ENCODE measurements at places on chromosomes 1 and 21. TPM values are rescaled to one million over a fixed set of nuclear protein-coding genes. Genes with fewer than 3 reads are reported as not detected.

Gene S100A8
- 75.8 TPM for total RNA-seq

DNA sequence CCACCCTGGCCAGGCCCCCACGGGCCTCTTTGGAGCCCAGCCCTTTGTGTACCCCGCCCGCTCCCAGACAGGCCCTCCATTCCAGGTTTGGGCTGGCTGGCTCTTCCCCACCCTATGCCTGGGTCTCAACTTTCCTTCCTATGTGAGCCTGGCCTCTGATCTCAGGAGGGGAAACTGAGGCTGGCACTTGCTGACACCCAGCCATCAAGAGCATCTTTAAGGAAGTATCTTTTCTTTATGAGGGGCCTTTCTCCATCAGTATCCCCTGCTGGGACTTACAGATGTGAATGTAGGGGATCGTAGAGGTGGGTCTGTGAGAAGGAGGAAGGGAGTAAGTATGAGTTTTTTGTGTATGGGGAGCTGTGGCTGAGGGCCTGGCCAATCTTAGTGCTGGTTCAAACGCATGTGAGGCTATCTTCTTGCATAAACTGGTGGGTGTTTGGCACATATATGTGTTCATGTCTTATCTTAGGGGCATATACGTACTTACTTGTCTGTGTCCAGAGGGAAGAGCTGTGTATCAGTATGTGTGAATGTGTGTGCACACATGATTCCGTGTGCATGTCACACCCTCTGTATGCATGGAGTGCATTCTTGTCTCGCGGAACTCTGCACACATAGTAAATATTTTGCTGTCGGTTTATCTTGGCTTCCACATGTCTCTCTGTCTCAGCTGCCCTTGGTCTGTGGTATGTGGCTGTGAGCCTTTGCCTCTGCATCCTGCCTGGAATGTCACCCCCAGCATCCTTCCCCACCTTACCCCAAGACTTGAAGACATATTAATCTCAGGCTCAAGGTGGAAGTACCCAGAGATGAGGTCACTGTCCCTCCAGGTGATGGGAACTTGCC lies 5.4 kb downstream of the NECTIN4 start:
- DNase-seq = no peak

DNA sequence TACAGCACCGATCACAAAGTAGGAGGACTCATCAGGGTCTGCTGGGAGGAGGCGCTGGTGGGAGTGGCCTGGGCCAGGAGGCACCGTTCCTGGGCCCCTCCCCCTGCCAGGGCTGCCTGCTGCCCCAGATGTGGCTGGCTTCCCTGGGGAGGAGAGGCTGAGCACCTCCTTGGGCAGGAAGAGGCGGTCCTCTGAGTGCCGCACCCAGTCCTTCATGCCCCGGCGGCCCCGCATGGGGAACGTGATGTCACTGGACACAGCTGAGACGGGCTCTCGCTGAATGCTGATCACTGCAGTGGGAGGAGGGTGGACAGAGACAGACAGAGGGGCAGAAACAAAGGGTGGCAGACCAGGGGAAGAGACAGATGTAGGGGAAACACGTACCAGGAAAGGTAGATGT lies 24.8 kb downstream of the ADGRB2 start:
- no peak for DNase-seq

GRCh38 chr21:15199414-15200383 lies 134.9 kb upstream of the NRIP1 start:
- DNase-seq = no peak

Gene ANGPTL3
- total RNA-seq = not detected

- no peak for DNase-seq
Measured at GRCh38 chr1:46172321-46172720, 2.6 kb upstream of the TSPAN1 start.

DNA sequence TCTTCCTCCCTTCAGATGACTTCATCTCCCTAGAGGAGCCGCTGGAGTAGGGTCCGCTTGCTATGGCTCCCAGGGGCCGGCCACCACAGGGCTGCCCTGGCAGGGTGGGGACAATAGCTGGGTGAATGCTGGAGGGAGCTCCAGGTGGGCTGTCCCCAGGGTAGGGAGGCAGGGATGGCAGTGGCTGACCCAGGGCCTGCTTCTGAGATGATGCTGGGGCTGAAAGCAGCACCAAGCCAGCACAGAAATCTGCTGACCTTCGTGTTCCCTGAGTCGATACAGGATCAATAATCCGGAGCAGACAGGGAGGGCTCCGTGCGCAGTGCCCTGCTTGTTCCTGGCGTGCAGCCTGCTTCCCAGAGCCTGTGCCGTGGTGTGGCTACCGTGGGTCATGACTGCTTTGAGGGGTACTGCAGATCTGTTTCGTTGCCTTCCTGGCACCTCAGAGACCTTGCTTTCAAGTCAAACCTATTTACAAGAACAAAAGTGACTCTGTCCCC lies 34.0 kb downstream of the TFF3 start:
- DNase-seq = no peak

- no peak for DNase-seq
Measured at GRCh38 chr1:176183618-176184017, 23.5 kb downstream of the COP1 start.

DNA sequence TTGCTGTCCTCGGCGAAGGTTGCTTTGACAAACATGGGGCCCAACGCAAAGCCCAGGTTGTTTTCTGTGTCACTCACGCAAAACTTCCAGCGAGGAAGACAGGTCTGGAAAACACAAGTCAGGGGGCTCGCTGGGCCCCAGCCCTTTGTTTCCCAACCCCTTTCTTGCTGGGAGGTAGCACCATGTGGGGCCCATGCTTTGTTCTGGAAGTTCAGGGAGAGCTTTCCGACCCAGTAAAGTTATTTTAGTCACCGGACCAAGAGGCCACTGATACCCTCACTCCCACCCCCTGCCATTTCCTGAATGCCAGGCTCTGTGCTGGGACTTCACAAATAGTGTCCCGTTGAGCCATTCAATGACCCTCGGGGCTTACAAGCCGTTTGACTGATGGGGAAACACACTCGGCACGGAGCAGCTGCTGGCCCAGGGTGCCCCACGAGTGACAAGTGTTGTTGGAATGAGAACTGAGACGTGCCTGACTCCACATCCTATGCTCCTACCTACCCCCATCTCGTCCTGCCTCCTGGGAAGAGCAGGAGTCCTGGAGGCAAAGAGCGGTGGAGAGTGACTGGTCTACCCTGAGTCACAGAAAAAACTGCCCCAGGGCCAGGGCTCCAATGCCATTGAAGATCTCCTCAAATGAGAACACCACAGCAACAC lies 52.0 kb downstream of the ECE1 start:
- no peak for DNase-seq

Gene OR2T11
- total RNA-seq = not detected

Gene NEK2
- total RNA-seq = 1.0 TPM

DNA sequence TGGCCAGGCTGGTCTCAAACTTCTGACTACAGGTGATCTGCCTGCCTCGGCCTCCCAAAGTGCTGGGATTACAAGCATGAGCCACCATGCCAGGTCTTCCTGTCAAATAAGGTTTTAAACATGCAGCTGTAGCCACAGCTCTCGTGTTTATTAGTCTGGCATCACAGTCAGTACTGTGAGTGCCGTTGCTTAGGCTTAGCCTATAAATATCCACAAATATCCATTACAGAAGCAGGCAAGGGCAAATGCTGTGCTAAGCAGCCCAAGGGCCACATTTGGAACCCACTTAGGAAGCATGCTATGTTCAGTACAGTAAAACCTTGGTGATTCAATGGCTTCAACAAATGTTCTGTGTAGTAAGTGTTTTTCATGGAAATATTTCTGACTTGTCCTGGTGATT lies 75.9 kb downstream of the KIF1B start:
- no peak for DNase-seq

- no peak for DNase-seq
Measured at GRCh38 chr1:32197837-32198236, 2.6 kb upstream of the CCDC28B start.

Gene LCE1E
- not detected for total RNA-seq

- no peak for DNase-seq
Measured at GRCh38 chr1:233945573-233945972, 41.1 kb downstream of the SLC35F3 start.

DNA sequence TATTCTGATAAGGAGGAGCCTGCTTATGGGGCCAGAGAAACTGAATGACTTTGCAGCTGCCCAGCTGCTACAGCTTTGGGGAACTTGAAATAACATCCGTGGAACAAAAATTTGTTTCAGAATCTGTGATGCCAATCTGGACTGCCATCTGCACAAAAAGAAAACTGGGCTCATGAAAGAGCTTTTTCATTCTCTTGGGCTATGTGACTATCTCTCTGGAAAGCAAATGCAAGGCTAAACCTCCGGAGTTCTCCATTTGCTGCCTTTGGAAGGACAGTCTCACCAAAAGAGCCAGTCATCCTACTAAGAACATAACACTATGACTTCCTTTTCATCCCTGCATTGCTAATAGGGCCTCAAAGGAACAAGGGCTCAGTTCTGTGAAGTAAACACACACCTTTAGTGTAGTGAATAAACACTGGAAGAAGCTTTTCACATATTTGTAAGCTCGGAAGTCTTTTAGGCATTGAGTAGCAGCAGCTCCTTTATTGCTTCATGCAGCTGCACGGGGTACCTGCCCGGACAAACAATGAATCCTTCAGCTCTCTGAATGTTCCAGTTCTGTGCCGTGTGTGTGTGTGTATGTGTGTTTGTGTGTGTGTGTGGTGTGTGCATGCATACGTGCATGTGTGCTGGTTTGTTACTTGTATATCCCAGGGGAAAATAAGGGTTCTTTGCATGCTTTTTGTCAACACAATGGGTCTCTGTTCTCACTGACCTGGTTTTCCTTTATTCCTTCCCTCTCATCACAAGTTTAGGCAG lies 255.5 kb upstream of the SGIP1 start:
- no peak for DNase-seq
